ENCODE measurements at places on chromosomes 12 and 14.

DNA sequence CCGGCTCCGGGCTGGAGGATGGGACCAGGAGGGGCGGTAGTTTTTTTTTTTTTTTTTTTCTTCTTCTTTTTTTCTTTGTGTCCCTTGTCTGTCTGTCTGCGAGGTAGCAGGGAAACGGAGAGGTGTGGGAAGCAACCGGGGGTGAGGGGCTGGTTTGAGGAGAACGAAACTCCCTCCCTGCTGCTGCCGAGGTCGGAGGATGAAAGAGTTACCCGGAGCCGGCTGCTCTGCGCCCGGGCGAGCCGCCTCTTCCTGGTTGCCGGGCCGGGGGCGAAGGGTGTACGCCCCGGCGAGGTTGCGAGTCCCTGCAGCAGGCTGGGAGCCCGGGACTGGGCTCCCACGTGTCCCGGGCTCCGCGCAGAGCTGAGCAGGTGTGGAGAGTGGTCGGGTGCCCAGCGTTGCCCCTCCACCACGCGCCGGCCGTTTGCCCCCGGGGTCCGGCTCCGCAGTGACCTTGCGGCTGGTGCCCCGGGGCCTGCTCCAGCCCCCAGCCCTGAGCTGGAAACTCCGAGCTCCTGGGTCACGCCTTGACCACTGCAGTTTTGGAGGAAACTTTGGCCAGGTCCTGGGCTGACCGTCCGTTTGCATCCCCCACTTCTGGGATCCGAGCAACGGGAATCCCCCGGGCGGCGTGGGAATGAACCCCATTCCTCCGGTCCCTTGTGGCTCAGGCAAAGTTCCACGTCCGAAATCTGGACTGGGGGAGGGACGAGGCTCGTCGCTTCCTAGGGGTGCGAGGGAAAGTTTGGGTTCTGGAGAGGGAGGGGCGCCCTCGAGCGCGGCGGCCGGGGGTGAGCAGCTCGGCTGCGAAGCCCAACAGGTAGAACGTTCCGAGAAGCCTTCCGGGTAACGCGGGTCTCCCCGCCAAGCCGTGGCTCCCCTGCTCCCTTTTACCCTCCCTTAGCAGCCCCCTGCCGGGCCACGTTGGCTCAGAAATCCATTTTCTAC lies 1.3 kb downstream of the CHST11 start:
- peak; percentile 70 for DNase-seq

- DNase-seq: no peak
Measured at GRCh38 chr12:32025906-32026305, 66.7 kb downstream of the RESF1 start.

GRCh38 chr12:41460906-41461305 lies 272.8 kb downstream of the PDZRN4 start:
- DNase-seq: no peak

GRCh38 chr14:85728476-85729065 lies 198.6 kb downstream of the FLRT2 start:
- no peak for DNase-seq

DNA sequence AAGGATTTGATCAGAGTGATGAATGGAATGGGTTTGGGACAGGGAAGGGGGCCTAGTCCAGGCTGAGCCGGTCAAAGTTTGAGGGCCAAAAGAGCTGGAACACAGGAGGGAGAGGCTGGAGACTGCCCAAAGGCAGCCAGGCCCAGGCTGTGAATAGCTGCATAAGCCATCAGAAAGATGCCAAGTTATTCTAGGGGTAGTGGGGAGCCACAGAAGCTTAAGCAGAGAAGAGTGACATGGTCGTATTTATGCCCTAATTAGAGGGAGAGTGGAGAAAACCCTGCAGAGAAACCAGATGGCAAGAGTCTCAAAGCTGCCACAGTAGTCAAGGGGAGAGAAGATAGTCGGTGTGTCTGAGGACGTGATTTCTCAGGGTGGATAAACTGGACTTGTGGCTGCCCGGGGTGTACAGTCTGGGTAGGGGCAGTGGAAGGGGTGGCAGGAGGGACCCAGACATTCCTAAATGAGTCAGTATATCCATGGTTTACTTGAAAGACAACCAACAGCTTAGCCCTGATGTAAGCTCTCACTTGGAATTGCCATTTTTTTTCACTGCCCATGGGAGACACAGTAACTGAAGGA lies 99.2 kb downstream of the PRICKLE1 start:
- no peak for DNase-seq

DNA sequence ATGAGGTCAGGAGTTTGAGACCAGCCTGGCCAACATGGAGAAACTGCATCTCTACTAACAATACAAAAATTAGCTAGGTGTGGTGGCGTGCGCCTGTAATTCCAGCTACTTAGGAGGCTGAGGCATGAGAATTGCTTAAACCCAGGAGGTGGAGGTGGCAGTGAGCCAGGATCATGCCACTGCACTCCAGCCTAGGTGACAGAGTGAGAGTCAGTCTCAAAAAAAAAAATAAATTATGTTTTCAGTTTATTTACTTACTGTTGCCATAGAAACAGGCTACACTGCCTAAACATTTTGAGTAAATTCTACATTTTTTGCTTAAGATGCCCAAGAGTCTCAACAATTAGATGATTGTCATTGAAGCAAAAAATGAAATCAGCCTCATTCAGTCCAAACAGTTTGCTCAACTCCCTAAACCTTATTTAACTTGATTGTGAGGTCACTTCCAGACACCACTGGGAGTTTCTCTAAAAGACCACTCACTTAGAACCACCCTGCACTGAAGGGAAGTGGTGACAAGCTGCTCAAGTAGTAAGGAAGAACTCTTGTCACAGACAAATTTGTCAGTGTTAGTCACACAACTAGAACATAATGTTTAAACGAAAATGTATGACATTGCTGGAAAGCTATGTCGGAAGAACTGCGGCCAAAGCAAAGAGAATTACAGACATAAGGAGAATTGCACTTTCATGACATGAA lies 9.8 kb upstream of the GNPNAT1 start:
- no peak for DNase-seq

- no peak for DNase-seq
Measured at GRCh38 chr12:52257074-52257551, 17.3 kb upstream of the KRT86 start.

DNA sequence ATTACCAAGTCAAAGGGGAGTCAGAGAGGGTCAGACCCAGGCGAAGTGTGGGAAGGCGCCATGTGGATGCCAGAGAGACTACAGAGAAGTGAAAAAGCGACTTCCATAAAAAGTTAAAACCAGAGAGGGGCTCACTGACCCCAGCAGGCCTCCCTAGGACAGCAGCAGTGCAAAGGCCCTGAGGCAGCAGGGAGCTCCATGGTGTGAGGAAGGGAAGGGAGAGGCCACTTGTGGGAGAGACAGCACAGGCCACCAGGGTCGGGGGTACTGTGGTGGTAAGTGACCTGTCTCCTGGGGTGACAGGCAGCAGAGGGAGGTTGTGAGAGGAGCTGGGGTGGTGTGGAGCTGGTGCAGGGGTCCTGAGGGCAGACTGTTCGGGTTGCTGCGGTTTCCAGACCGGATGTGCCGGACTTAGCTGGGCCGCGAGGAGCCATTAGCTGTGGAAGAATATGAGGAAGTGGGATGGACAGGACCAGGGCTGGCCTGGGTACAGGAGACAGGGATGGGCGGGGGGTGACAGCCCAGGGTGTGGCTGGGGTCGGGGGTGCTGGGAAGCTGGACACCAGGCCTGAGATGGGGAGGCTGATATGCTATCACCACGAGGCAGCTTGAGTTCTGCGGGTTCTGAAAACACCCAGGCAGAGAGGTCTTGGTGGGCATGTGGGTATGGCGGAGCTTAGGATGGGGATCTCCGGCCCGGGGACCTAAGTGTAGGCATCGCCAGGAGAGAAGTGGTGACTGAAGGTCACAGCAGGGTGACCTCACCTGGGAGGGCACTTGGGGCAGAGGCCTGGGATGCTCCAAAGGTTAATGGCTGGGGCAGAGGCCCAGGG lies 22.7 kb downstream of the SETD1B start:
- no peak for DNase-seq

- no peak for DNase-seq
Measured at GRCh38 chr12:12460935-12461922, 101.4 kb downstream of the DUSP16 start.

GRCh38 chr14:23028799-23029198 lies 5.9 kb downstream of the PSMB5 start:
- no peak for DNase-seq

DNA sequence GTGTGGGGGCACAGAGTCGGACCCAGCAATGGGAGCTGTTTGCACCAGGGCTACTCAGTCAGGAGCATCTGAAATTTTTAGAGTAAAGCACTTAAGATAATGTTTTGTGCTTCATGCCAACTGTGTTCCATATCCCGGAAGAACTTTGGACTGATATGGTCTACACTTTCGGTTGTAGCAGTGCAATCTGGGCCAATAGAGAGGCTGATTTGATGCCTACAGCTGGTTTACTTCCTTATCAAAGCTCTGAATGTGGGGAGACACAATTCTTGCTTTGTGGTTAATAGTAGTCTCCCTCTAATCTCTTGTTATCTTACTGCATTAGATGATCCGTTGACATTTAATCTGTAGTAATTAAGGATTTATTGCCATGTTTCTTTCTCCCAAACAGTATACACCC lies 7.8 kb upstream of the VDR start:
- DNase-seq: no peak

DNA sequence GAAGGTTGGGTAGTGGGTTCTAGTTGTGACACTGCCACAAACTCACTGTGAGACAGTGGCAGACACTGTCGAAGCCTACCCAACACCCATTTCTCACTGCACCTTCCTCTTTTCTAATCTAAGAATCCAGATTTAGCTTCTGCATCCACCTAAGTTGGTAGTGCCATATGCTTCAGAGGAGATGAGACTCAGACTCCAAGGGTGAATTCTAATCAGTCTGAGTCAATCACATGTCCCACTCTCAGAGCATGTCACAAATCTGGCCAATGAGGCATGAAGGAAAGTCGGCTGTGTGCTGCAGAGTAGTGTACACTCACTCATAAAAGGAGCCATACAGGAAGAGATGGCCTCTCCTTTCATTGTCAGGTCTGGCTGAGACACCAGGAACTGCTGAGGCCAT lies 102.1 kb upstream of the RAP1B start:
- no peak for DNase-seq

- no peak for DNase-seq
Measured at GRCh38 chr12:9808504-9808903, 18.8 kb upstream of the KLRF1 start.

- DNase-seq: no peak
Measured at GRCh38 chr12:66403746-66404145, 101.5 kb downstream of the HELB start.

DNA sequence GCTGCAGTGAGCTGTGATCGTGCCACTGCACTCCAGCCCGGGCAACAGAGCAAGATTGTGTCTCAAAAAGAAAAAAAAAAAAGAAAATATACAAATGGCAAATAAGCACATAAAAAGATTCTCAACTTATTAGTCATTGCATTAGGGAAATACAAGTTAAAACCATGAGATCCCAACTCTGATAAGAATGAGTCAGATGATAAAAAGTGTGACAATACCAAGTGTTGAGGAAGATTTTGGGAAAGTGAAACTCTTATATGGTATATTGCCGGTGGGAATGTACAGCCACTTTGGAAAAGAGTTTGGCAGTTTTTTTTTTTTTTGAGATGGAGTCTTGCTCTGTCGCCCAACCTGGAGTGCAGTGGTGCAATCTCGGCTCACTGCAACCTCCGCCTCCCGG lies 7.6 kb upstream of the PRPF40B start:
- DNase-seq: no peak

DNA sequence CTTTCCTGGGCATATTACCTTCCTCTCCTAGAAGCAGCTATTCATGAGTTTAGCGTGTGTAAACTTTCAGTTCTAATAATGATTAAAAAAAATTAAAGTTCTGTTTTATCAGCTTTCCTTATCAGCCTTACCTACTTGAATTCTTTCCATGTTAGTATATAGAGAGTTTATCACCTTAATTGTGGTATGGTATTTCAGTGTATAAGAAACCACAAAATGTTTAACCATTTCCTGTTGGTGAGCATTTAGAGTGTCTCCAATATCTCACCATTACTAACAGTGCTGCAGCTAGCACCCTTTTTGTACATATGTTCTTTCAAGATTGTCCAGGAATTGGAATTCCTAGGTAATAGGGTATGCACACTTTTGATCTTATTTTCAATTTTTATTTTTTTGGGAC lies 89.5 kb downstream of the FBXO33 start:
- DNase-seq: no peak

- no peak for DNase-seq
Measured at GRCh38 chr14:100842799-100843198, 16.9 kb downstream of the MEG3 start.

DNA sequence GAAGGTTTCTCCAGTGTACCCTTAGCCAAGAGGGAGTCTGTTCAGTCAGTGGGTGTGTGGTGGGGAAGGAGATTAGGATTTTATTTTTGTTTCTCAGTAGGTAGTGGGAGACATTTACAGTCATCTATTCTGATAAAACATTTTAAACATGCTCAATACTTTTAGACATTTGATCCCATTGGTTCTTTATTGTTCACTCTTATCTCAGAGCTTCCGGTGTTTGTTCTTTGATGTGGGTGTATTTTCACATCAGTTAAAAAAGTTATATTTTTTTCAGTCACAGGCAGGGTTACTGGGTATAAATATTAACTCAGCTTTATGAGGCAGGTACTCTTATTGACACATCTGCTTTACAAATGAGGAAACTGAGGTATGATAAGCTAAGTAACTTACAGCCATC lies 43.3 kb upstream of the LRRK2 start:
- no peak for DNase-seq

- no peak for DNase-seq
Measured at GRCh38 chr14:20754308-20754707, 8.6 kb downstream of the EDDM3A start.

DNA sequence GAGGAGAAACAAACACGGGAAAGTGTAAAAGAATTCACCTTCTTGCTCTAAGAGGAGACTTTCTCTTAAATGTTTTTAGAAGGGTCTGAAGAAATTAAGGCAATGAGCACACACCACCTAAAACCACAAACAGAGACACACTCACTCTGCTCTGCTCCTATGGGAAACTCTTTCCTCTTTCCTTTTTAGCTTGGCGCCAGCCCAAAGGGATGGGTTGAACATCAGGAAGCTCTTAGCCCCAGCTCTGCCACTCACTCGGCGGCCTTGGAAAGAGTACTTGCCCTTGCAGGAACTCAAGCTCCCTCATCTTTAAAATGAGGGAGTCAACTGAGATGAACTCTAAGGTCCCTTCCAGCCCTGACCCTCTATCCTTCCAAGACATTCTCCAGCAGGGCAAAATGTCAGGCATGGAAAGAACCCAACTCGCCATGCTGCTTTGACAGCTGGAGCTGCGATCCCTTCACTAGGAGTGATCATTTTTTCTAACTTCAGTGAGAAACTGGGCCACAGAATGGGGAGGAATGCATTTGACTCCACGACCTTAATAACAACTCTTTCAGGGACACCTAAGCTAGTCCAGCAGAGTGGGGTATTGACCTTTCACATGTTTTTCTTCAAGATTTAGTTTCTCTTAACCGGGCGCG lies 980 bp upstream of the RNASE8 start:
- no peak for DNase-seq

GRCh38 chr14:93219103-93219726 lies 12.2 kb downstream of the UBR7 start:
- DNase-seq: peak; percentile 63

DNA sequence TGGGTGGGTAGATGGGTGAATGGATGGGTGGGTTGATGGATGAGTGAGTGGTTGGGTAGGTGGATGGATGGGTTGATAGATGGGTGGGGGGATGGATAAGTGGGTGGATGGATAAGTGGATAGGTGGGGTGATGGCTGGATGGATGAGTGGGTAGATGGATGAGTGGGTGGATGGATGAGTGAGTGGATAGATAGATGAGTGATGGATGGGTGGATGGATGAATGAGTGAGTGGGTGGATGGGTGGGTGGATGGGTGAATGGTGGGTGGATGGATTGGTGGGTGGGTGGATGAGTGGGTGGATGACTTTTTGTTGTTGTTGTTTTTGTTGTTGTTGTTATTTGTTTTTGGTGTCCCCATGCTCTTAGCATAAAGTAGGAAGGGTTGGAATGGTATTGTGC lies 45.5 kb downstream of the TBX5 start:
- DNase-seq: no peak
